ENCODE measurements at places on chromosomes 12 and 14. TPM values are rescaled to one million over a fixed set of nuclear protein-coding genes. Genes with fewer than 3 reads are reported as not detected.

The PPP4R4 gene
- 1.8 TPM for total RNA-seq

The SERPINA6 gene
- not detected for total RNA-seq

The OASL gene
- 4.0 TPM for total RNA-seq

The OLR1 gene
- not detected for total RNA-seq

The AMN gene
- total RNA-seq = 2.1 TPM

The SRRM4 gene
- not detected for total RNA-seq

The MYH7 gene
- 0.13 TPM for total RNA-seq

The CHFR gene
- total RNA-seq = 41.5 TPM

The CCDC196 gene
- total RNA-seq = not detected

The MED6 gene
- 67.1 TPM for total RNA-seq

The BIN2 gene
- 45.8 TPM for total RNA-seq

The GRIP1 gene
- 0.86 TPM for total RNA-seq

- ATAC-seq = no peak
These were observed 18.3 kb downstream of the HOXC4 start for GRCh38 chr12:54071942-54072341.

GRCh38 chr14:92780444-92781232 lies 13.5 kb upstream of the GOLGA5 start:
- ATAC-seq = peak; percentile 71

DNA sequence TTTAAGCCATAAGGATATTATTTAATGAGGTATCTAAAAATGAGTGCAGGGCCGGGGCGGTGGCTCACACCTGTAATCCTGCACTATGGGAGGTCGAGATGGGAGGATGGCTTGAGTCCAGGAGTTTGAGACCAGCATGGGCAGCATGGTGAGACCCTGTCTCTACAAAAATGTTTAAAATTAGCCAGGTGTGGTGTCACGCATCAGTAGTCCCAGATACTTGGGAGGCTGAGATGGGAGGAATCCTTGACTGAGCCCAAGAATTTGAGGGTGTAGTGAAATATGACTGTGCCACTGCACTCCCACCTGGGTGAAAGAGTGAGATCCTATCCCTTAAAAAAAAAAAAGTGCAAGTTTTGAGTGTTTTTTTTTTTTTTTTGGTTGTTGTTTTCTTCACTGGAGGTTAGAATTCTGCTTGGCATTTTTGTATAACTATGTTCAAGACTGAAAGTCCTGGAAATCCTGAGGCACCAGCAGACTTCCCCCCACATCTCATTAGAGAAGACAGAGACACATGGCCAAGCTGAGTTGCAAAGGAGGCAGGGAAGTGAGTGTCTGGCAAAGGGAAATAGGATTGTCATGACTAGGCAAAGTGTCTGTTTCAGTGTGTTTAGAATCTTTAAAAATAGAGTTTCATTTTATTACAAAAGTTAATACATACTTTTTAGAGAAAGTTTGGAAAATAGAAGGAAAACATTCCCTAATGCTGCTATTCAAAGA lies 53.5 kb upstream of the DUSP6 start:
- ATAC-seq = no peak

DNA sequence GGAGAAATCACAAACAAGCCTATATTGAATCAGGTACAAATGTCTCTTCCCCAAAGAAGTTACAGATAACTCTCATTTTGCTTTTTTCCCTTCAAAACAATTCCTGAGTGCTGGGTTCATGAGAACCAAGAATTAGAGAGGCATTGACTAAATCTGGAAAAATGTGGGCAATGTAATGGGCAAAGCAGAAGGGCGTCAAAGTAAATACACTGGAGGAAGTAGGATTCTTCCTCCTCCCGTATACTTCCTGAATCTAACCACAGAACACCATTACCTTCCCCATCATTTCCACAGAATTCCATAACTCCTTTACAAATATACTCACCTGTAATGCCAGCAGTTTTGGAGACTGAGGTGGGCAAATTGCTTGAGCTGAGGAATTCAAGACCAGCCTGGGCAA lies 3.0 kb upstream of the RBMS2 start:
- no peak for ATAC-seq

- ATAC-seq = no peak
These were observed 7.6 kb downstream of the TMEM179 start for GRCh38 chr14:104596927-104597351.

DNA sequence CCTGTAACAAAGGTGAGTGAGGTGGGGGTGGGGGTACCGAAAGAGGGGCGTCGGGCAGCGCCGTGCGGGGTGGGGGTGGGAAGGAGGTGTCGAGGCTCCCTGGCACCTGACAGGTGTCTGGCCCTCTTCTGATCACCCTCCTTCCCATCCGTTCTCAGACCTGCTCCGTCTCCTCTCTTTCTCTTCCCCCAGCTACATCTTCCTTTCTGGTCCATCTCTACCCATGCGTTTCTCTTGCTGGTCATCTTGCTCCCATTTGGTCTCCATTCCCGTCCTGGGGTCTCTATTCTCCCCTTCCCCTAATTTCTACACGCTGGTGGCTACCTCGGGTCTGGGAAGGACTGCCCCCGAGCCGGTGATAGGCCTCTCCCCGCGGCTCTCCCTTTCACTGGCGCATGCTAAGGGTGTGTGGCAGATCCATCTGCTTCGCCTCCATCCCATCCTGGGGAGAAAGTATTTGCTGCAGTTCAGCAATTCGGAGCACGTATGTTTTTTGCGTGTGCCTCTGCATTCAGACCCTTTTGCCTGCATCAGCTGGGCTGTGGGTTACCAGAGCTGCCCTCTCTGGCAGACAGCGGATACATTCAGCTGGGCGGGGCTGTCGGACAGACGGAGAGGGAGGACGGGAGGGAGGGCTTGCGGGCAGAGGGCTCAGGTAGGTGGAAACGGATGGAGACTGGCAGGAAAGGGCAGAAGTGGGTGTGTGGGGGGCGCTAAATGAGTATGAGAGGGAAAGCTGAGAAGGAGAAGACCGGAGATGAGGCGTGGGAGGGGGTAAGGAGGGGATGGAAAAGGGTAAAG lies 730 bp downstream of the CLSTN3 start:
- peak; percentile 61 for ATAC-seq

- ATAC-seq = peak; percentile 54
These were observed 52.8 kb upstream of the SLC2A13 start for GRCh38 chr12:40158592-40159111.

- ATAC-seq = no peak
These were observed 324.6 kb downstream of the TMEM121 start for GRCh38 chr14:105850853-105851581.

- peak; percentile 56 for ATAC-seq
These were observed 199.7 kb downstream of the ANO2 start for GRCh38 chr12:5745251-5745888.

DNA sequence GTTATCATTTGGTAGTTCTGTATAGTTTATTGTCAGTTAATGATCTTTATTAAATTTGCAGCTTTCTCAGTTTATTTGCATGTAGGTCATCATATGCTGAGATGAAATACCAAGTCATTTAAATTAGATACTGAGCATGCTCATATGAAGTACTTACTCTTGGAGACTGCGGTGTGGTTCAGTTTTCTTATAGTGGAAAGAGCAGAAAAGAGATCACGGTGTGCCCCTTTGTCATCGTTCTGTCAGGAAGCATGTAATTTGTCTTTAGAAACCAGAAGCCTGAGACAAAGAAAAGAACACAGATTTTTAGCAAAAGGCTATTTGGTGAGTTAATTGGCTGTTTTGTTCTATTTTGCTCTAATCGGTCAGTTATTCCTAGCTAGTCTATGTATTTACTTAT lies 75.6 kb downstream of the PLEKHA5 start:
- no peak for ATAC-seq

- ATAC-seq = no peak
These were observed 1.1 kb upstream of the PRKAG1 start for GRCh38 chr12:49019443-49020324.

- no peak for ATAC-seq
These were observed 651.6 kb upstream of the LRFN5 start for GRCh38 chr14:40955131-40955505.

DNA sequence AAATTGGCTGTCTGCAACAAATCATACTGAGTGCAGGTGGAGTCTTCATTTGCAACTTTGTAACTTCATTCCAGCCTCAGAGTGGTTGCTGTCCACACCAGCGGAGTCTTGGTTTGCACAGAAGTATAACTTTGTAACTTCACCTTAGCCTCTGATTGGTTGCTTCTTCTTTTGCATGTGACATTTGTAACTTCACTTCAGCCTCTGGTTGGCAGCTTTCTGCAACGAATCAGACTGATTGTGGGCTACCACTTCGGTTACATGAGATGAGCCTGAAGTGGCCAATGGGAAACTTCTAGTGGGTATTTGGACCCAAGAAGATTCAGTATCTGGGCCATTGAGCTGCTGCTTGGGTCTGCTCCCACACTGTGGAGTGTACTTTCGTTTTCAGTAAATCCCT lies 17.8 kb downstream of the RASSF8 start:
- ATAC-seq = no peak

DNA sequence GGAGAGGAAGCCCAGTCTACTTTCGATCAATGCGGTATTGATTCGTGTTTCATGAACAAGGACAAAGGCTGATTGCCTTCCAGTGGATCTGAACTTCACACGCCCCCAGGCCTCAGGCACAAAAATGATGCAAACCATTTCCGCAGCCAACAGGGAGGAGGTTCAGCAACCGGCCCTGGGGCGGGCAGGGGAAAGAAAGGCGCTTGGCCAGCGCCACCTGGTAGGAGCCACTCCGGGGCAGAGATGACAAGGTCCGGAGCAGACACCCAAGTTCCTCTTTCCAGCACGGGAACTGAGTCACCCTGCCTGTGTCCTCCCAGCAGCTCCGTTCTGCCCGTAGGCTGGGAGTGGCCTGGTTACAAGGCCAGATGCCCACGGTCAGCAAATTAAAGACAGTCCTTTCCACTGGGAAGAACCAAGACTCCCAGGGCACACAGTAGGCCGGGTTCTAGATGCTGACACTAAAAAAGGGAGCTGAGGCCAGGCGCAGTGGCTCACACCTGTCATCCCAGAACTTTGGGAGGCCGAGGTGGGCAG lies 136.3 kb downstream of the SCARB1 start:
- ATAC-seq = no peak

GRCh38 chr12:51926064-51926632 lies 18.8 kb downstream of the ACVRL1 start:
- no peak for ATAC-seq

- peak; percentile 86 for ATAC-seq
These were observed 10.4 kb downstream of the PTGES3 start for GRCh38 chr12:56677680-56678079.

DNA sequence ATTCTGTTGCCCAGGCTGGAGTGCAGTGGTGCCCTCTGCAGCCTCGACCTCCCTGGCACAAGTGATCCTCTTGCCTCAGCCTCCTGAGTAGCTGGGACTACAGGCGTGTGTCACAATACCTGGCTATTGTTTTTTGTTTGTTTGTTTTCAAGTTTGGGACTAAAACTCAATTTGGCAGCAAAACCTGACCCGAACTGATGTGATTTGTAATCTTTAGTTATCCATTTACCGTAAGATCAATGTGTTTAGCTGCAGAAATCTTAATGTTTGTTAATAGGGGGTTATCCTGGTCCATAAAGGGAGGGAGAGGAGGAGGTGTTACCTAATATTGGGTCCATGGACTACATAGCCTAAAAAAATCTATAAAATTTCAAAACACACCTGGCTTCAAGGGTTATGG lies 738 bp upstream of the C1S start:
- no peak for ATAC-seq

DNA sequence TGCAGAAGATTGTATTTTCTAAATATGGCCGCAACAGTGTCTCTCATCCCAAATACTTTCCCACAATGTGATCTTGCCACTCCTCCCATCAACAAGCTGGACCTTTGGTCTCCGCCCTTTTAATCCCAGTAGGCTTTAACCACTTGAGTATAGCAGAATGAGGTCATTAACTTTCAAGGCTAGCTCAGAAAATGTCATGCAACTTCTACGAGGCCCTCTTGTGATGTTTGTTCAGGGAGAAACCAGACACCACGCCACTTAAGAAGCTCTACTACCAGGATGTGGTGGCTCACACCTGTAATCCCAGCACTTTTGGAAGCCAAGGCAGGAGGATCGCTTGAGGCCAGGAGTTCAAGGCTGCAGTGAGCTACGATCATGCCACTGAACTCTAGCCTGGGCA lies 20.1 kb upstream of the OR6J1 start:
- no peak for ATAC-seq

DNA sequence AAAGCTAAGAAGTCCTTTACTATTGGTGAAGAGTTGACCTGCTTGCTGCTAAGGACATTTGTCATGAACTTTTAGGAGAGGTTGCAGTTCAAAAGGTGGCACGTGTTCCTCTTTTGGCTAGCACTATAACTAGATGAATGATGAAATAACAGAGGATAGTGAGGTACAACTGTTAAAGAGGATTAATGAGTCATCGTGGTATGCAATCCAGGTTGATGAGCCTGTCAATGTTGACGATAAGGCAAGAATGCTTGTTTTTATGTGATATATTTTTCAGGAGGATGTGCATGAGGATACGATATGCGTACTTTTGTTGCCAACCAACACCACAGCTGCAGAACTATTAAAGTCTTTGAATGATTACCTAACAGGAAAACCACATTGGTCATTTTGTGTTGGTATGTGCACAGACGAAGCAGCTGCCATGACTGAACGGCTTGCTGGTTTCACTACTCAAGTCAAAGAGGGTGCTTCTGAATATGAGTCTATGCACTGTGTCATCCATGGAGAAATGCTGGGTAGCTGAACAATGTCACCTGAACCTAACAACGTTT lies 10.6 kb downstream of the CEP128 start:
- peak; percentile 98 for ATAC-seq
